LHCN-M2 (cell line): ENCODE measurements at places on chromosomes 11 and 22. TPM values are rescaled to one million over a fixed set of nuclear protein-coding genes. Genes with fewer than 3 reads are reported as not detected.
A peak's percentile ranks its signal among the peaks of the same experiment; 100 is the strongest.

GRCh38 chr11:17985517-17985916, 27.3 kb downstream of the SERGEF start:
- peak; percentile 29 for DNase-seq

DNA sequence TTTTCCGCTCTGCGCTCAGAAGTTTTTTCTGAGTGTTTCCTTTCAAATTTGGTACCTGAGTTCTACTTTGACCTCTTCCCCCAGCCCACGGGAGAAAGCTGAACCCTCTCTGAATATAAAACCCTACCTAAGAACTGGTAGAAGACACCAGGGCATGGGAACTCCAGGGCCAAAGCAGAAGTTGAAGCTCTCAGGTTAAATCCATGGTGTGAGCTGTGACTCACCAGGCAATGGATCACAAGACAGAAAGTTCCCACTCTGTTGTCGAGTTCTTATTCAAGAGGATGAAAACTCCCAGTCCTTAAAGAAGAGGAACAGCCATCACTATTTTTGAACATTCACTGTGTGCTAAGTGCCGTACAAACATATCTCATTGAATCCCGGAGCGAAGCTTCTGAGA, 8.9 kb downstream of the TMEM218 start:
- DNase-seq = no peak

The PCF11 gene
- 37.2 and 42.6 TPM in 2 replicates for total RNA-seq

The CNTF gene
- total RNA-seq = 1.3 and 2.6 TPM in 2 replicates

- DNase-seq = no peak
Observed at GRCh38 chr11:73201888-73202780, 15.9 kb upstream of the P2RY2 start.

GRCh38 chr11:35419184-35419829, at the start of gene SLC1A2:
SLC1A2 (minus strand) TSS chr11:35419558; CDS start chr11:35418966, 592 bp downstream.
- peak; percentile 12 for DNase-seq

The RPUSD4 gene
- total RNA-seq = 22.4 and 33.3 TPM in 2 replicates

DNA sequence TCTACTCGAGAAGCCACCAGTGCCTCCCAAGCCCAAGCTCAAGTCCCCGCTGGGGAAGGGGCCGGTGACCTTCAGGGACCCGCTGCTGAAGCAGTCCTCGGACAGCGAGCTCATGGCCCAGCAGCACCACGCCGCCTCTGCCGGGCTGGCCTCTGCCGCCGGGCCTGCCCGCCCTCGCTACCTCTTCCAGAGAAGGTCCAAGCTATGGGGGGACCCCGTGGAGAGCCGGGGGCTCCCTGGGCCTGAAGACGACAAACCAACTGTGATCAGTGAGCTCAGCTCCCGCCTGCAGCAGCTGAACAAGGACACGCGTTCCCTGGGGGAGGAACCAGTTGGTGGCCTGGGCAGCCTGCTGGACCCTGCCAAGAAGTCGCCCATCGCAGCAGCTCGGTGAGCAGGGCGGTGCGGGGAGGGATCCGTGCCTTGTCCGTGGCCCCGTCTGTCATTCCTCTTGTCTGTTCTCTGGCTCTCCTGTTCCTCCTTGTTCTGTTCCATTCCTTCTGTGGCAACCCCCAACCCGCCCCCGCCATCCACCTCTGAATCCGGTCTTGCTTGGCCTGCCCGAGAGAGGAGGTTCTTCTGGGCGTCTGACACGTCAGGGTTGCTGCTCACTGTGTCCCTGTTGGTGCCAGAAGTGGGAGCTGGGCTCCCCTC, 15.8 kb upstream of the ACR start:
- no peak for DNase-seq

DNA sequence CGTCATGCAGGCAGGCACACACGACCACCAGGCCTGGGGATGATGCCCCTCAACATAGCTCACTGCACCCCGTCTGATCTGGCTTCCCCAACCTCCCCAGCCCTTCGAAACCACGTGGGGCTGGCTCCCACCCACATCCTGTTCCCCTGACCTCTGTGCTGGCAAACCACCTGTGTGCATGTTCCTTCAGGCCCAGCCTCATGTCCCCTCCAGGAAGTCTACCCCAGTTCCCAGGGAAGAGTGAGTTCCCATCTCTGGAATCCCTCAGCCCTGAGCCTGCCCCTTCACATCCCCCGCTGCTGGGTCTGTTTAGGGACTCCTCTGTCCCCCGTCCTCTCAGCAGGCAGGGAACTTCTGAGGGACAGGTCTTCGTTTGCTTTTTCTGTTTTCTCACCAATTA, 7.1 kb downstream of the SLC7A4 start:
- no peak for DNase-seq

DNA sequence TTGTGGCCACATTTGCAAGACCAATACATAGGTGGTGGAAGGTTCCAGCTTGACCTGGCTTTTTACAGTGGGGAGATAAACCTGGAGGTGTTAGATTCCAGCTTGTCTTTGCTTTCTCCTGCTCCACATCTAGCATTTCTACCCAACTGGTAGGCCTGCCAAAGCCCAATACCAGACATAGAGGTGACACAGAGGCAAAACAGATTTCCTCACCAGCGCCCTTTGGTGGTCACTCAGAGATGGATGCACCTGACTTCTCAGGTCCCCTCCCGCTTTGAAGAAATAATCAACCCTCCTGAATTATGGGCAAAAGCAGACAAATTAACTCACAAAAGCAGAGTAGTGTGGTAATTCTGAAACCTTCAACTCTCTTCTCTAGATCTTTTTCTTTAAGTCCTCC, 1356.2 kb downstream of the FAM181B start:
- DNase-seq = no peak

DNA sequence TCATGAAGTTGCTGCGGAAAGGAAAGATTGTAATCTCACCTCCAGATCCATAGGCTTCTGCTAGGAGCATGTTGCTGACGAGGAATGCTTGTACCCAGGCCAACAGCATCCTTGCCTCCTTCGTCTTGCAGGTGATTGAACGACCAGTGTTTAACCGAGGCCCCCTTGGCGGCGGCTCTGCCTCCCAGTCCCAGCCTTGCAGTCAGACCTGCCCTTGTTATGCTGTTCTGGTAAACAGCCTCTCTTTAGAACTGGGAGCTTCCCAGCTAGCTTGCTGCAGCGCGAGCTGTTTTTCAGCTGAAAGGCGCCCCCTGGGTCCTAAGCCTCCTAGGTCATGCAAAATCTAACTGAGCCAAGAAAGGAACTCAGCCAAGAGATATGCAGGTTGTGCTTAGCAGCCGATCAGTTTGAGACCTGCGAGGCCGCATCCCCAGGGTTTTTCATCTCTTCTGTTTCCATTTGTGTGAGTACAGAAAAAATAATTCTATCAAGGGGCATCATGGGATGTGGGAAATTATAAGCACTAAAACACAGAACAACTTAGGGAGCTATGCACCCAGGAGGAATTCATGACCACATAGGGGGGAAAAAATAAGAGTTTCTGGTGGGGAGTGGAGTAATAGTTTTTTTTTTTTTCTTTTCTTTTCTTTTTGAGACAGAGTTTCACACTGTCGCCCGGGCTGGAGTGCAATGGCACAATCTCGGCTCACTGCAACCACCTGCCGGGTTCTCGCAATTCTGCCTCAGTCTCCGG, at the start of gene PIK3IP1:
Gene PIK3IP1, minus strand, starts transcription at position 253 of the 754 bp plus-strand sequence. Its CDS starts 144 bp downstream, at position 109.
- DNase-seq = peak; percentile 75

The CABP4 gene
- total RNA-seq = 1.2 and 3.1 TPM in 2 replicates

- peak; percentile 13 for DNase-seq
Observed at GRCh38 chr11:120714438-120714837, 202.9 kb downstream of the GRIK4 start.
